ENCODE measurements at places on chromosomes 16 and 17.

GRCh38 chr16:66569131-66569530 is 2.9 kb downstream of the CMTM1 start:
- no peak for DNase-seq

DNA sequence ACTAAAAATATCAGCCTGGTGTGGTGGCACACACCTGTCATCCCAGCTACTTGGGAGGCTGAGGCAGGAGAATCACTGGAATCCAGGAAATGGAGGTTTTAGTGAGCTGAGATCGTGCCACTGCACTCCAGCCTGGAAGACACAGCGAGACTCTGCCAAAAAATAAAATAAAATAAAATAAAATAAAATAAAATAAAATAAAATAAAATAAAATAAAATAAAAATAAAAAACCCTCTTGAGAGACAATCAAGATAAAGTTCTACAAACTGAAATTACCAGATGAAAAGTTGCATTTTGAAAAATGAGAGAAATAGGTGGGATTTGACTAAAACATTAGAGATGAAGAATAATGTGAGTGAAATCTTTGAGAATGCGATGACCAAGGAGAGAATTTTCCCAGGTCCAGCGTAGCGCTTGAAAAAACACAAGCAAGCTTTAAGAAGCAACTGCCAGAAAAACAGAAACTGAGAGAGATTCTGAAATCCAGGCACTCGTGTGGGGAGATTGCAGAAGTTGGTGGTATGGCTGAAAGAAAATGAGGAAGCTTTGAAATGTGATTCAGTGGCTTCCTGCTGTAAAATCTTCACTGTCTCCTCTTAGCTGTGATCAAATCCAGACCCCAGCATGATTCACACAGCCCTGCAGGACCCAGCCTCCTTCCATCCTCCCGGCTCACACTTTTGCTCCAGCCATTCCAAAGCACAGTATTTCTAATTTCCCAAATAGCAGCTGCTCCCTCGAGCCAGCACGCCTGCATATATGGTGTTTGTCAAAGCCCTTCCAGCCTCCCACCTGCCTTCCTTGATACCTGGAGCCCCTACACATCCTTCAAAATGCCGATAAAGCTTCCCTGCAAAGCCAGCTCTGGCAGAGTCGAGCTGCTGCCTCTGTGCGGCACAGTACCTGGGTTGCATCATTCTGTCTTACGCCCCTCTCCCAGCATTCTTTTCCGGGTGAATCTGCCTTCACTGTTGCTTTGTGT is 8.2 kb upstream of the CD300E start:
- DNase-seq = no peak

DNA sequence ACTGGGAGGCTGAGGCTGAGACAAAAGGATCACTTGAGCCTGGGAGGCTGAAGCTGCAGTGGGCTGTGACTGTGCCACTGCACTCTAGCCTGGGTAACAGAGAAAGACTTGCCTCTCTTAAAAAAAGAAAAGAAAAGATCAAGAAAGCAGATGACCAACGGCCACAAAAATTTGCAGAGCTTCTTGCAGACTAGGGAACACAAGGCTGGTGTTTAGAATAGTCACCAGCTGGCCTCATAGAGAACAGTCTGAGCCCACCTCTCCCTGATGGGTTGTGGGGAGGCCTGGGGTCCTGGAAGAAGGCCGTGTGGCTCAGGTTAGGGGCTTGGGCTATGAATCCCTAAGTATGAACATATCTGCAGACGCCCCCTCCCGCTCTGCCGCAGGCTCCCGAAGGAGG is 73.7 kb upstream of the MED9 start:
- no peak for DNase-seq

GRCh38 chr17:57050306-57050705 is 34.7 kb upstream of the AKAP1 start:
- DNase-seq = no peak

DNA sequence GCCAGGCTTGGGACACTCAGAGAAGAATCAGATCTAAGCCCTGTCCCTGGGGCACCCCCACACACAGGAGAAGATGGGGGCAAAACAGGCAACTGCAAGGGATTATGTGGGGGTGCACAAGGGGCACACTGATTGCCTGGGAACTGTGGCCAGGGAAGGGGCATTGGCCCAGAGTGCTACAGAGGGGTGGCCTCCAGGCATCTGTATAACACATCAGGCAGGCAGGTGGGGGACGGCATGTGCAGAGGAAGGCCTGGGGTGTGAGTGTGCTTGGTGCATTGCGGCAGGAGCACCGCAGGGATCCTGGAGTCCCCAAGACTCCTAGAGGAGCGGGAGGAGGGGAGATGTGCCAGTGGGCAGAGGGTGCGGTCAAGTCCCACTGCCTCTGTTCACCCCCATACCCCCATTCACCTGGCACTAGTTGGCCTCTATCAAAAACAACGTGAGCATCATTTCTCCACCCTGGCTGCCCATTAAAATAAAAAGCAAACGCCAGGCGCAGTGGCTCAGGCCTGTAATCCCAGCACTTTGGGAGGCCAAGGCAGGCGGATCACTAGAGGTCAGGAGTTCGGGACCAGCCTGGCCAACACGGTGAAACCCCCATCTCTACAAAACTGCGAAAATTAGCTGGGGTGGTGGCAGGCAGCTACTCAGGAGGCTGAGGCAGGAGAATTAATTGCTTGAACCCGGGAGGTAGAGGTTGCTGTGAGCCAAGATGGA is 41.5 kb downstream of the C16orf82 start:
- no peak for DNase-seq

DNA sequence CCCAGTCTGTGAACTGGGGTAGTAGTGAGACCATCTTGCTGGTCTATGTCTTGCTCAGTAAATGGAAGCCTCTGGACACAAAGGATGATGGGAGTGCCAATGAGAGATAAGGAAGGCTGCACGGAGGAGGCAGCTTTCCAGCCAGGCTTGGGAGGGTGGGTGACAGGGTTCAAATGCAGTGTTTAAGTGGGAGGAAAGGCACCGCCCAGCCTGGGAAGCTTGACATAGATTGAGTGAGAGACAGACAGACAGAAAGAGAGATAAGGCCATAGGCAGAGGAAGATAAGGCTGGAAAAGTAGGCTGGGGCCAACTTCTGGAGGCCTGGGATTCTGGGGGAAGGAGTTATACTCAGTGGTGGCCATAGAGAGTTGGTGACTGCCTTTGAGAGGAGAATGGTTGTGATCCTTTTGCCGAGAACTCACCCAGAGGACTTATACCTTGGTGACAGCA is 7.2 kb upstream of the COL1A1 start:
- DNase-seq = no peak
